ENCODE measurements at places on chromosomes 13 and 19. TPM values are rescaled to one million over a fixed set of nuclear protein-coding genes. Genes with fewer than 3 reads are reported as not detected.

The FCHO1 gene
- total RNA-seq: 3.3 TPM

The NCR1 gene
- total RNA-seq: not detected

The PLPP2 gene
- 17.9 TPM for total RNA-seq

The OVOL3 gene
- total RNA-seq: not detected

The LILRB1 gene
- not detected for total RNA-seq

The FGF9 gene
- not detected for total RNA-seq

The IL17D gene
- total RNA-seq: 2.3 TPM

The WDR62 gene
- total RNA-seq: 9.1 TPM

The ICAM5 gene
- total RNA-seq: not detected

The GARIN5A gene
- not detected for total RNA-seq

The CILP2 gene
- total RNA-seq: not detected

The CACNG6 gene
- total RNA-seq: 3.9 TPM

The ERFL gene
- not detected for total RNA-seq

The CEACAM8 gene
- total RNA-seq: not detected

The ZNF708 gene
- 6.5 TPM for total RNA-seq

The IQCN gene
- total RNA-seq: 0.10 TPM

The IL4I1 gene
- total RNA-seq: 24.2 TPM

The TMPRSS9 gene
- total RNA-seq: not detected

The ZNF382 gene
- 2.1 TPM for total RNA-seq

The FXYD5 gene
- total RNA-seq: 257 TPM

The TEKTIP1 gene
- total RNA-seq: not detected

The RNF113B gene
- total RNA-seq: not detected

The NR2F6 gene
- total RNA-seq: 55.6 TPM

The SOHLH2 gene
- total RNA-seq: 0.13 TPM

The SIGLEC14 gene
- 0.27 TPM for total RNA-seq

The TNFRSF19 gene
- under 0.01 TPM for total RNA-seq

The TNFSF13B gene
- total RNA-seq: not detected

The C3 gene
- total RNA-seq: 1.1 TPM

The VAV1 gene
- total RNA-seq: not detected

The OLFM2 gene
- total RNA-seq: not detected

The LGALS14 gene
- not detected for total RNA-seq
